ENCODE measurements at places on chromosomes 13 and 19. TPM values are rescaled to one million over a fixed set of nuclear protein-coding genes. Genes with fewer than 3 reads are reported as not detected.

DNA sequence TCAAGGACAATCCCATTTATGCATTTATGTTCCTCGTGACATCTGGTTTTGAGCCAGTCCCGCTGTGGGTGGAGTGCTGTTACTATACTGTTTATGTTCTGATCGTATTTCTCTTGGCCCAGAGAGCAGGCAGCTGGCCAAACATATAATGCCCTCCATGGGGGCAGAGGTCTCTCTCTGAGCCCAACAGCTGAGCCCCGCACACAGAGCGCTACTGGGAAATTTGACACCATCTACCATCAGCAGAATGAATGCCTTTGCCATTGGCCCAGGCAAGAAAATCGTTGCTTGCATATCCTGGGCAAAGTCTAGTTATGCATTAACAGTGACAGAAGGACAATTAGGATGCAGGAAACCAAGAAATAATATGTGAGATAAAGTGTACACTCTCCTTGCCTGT lies 126.8 kb upstream of the CACNA1A start:
- no peak for DNase-seq

GRCh38 chr19:18710186-18710585 lies 26.7 kb downstream of the CRTC1 start:
- DNase-seq = no peak

- no peak for DNase-seq
These were observed 42.3 kb downstream of the LRCH1 start for GRCh38 chr13:46595136-46595884.

The MBD3L3 gene
- total RNA-seq = not detected

- no peak for DNase-seq
These were observed 1.8 kb downstream of the POSTN start for GRCh38 chr13:37596805-37597204.

DNA sequence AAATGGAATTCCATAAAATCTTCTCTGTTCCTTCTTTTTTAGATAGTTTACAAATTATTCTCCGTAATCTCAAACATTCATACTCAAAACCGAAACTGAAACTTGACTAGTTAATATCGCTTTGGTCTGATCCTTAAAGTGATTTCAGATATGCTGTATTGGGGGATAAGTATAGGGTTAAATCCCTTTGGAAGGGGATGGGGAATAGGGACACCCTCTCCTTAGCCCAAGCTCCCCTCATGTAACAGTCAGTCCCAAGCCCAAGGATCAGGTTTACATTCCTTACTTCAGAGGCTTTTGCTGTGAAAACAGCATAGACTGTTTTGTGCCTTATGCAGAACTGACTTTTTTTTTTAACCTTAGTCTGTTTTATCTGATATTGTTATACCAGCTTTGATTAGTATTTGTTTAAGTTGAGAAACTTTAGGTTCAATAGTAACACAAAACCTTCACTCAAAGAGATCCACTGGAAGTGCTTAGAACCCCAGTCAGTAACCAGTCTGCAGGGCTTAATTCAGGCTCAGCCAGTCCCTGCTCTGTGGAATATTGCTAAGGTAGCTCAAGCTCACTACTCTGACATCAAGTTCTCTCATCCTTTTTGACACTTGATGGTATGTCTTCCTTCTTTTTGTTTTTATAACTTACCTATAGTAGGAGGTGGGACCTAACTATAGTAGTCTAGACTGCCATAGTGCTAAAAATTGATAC lies 10.5 kb downstream of the CDADC1 start:
- no peak for DNase-seq

GRCh38 chr13:51644654-51645053 lies 60.4 kb downstream of the WDFY2 start:
- no peak for DNase-seq

The CXCL17 gene
- not detected for total RNA-seq

The COMMD6 gene
- 155 TPM for total RNA-seq

DNA sequence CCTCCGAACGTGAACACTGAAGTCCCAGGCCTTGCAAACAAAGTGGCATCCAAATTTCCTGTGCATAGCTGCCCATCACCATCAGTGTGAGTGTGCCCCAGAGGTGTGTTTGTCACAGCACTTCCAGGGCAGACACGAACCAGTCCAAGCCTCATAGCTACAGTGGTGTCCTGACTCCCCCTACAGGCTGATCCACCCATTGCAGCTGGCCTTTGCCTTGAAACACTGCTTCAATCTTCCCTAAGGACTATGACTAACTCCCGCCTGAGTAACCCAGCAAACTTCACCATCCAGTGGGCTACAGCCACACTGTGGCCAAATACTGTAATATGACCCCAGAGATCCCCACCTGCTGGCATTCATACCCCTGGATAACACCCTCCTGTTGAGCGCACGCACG lies 3.9 kb downstream of the ZNF266 start:
- DNase-seq = no peak

- DNase-seq = no peak
These were observed 6.2 kb downstream of the ZC3H4 start for GRCh38 chr19:47107202-47107952.

DNA sequence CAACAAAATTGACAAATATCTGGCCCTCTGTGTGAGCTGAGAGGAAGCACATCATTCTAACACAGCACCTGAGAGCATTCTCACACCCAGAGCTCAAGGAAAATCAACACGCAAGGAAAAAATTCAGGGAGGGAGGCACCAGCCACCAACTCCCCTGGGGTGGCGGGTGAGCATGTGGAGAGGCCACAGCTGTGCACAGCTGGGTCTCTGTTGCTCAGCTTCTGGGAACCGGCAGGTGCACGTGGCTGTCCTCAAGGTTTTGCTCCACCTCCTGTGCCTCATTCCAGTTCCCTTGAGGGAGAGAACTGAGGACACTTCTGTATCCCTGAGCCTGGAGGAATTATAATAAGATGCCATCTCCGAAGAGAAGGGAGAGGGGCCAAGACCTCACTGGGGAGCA lies 134.0 kb downstream of the USP12 start:
- DNase-seq = no peak

- DNase-seq = no peak
These were observed 62.5 kb downstream of the RFX2 start for GRCh38 chr19:6047741-6048251.

DNA sequence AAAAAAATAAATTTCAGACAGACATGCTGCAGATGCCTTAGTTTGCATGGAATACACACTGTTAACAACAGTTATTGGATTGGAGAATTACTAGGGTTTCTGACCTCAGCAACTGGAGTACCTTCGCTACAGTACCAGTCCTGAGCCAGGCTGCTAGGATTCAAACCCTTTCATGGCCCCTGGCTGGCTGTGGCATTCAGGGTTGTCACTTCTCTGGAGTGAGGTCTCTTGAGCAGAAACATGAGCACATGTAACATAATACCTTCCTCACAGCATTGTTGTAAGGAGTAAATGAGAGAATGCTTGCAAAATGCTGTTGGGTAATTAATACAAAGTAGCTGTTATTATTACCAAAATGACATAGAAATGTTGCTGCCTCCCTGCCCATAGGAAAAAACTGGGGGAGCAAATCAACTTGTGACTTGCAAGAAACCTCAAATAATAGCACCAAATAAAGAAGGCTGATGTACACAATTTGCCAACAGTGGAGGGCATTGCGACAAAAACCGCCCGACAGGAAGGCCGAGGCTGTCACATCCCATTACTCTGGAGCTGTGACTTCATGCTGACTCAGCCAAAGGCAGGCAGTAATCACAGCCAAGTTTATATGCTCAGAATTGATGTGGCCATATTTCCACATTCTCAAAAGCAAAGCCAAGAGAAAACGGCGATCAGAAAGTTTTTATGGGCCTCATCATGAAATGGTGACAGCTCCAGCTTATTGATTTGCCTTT lies 100.4 kb downstream of the RFC3 start:
- DNase-seq = peak; percentile 39

DNA sequence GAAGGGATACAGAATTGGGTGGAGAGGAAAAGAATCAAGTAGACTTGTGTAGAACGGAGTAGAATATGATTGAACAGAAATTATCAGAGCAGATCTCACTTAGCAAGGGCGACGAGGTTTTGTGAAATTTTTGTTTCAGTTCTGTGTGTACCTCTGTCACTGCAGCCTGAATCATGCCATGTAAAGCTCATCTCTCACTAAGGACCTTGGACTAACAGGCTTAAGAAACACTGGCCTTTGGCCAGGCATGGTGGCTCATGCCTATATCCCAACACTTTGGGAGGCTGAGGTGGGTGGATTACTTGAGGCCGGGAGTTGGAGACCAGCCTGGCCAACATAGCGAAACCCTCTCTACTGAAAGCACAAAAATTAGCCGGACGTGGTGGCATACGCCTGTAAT lies 62.6 kb downstream of the MYH14 start:
- no peak for DNase-seq

DNA sequence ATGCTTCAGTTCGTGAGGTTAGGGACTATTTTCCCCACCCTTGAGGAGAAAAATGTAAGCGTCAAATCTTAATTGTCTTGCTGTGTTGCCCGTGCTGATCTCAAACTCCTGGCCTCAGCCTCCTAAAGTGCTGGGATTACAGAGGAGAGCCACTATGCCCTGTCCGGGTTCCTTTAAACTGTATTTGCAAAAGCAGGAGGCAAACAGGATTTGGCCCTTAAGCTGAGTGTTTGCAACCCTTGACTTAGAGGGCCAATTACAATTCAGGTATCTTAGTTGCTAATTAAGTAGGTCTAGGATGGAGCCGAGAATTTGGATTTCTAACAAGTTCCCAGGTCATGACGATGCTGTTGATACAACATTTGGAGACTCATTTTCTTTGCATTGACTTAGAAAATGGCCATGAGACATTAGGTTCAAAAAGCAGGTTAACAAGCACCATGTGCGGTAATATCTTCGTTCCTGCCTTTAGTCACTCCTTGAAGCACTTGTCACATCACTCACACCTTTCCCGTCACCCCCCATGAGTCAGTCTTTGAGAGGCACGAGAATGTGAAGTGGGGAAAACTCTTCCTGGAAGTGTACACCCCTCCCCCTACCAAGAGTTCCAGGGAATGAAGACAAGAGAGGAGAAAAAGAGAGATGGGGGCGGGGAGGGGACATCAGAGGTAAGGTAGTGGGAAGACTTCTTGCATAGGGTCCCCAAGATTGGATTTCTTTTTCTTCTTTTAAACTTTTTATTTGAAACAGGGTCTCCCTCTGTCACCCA lies 2.6 kb downstream of the NAPSA start:
- no peak for DNase-seq

- DNase-seq = no peak
These were observed 12.8 kb upstream of the WASF3 start for GRCh38 chr13:26544707-26545106.

The TMEM86B gene
- 7.5 TPM for total RNA-seq

DNA sequence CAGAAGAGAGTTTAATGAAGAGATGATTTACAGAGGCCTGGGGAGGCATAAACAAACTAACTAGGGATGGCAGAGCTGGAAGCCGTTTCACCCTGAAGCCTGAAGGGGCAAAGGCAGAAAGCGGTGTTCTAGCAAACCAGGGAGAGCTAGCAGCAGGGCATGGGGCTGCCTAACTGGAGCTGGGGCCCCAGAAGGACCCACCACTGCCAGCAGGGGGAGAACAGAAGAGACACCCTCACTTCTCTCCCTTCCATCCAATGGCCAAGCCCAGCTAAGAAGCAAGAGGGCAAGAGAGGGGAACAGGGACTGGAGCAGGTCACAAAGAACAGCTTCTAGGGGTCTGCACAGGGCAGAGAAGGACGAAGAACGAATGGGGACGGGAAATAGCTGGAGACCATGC lies 195.5 kb downstream of the KATNAL1 start:
- DNase-seq = no peak

The TEX101 gene
- not detected for total RNA-seq

DNA sequence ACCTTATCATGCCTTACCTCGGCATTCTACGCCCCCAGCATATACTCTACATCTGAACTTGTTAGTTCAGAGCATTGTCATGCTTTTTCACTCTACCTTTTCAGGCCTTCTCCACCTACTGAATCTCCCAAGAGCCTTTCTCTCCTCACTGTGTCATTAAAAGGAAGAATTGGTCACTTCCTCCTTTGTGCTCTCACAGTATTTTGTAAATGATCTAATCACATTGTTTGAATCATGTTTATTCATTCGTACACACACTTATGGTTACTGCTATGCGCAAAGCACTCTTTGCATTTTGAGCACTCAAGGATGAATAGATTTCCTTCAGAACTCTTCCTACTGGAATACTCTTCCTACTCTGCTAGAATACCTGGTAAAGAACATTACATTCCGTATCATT lies 15.8 kb upstream of the ELF1 start:
- DNase-seq = no peak

The ATXN8OS gene
- not detected for total RNA-seq

- DNase-seq = no peak
These were observed 102.5 kb upstream of the ZNF536 start for GRCh38 chr19:30269638-30270037.

DNA sequence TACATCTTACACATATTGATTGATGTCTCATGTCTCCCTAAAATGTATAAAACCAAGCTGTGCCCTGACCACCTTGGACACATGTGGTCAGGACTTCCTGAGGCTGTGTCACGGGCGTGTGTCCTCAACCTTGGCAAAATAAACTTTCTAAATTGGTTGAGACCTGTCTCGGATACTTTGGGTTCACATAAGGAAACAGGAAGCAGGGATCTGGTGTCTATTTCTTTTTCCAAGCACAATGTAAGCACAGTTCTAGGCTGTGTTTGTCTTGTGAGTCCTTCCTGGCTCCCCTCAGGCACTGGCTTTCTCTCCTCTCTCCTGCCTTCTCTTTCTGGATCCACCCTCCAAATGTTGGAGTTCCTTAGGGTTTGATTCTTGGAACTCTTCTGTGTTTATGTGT lies 27.6 kb upstream of the TPT1 start:
- peak; percentile 47 for DNase-seq

The NKPD1 gene
- total RNA-seq = 0.07 TPM
